A673 (cell line): ENCODE measurements at places on chromosomes 16 and 17.
A peak's percentile ranks its signal among the peaks of the same experiment; 100 is the strongest.

DNA sequence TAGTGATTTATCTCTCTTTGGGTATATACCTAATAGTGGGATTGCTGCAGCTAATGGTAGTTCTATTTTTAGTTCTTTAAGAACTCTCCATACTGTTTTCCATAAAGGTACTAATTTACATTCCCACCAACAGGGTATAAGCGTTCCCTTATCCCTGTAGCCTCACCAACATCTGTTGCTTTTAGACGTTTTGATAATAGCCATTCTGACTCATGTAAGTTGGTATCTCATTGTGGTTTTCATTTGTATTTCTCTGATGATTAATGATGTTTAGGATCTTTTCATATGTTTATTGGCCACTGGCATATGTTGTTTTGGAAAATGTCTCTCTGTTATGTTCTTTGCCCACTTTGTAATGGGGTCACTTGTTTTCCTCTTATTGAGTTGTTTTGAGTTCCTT, 88.5 kb upstream of the ZNF267 start:
- DNase-seq = no peak

DNA sequence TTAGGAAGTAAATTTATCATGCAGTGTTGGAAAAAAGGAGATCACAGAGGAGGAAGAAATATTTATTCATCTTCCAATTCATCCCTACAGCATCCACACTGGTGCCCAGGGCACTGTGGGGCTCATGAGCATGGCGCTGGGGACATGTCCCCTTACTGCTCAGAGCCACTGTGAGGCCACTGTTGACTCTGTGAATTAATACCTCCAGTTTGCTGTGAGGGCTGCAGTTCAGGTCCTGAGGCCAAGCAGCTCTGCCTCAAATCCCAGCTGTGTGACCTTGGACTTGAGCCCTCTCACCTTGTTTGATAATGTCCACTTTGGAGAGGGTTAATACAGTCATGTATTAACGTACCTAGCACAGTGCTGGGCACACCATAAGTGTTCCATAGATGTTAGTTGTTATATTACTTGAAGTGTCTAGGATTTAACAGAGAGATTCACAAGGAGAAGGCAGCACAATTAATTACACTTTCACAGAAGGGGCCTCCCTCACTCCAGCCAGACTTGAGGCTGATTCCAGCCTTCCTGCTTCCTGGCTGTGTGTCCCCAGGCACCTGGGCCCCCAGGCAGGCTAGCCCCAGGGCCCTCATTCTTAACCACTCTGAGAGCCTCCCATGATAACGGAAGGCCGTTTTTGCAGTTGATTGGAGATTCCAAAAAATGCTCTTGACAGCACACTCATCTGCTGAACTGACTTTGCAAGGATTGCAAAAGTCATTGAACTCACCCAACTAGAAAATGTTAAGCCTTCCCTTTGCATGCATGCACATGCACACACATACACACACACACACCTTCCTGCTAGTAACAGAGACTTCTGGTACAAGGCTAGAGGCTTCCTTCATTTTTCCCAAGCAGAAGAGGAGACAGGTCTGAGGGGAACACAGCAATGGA, 29.4 kb downstream of the KATNIP start:
- DNase-seq = no peak

DNA sequence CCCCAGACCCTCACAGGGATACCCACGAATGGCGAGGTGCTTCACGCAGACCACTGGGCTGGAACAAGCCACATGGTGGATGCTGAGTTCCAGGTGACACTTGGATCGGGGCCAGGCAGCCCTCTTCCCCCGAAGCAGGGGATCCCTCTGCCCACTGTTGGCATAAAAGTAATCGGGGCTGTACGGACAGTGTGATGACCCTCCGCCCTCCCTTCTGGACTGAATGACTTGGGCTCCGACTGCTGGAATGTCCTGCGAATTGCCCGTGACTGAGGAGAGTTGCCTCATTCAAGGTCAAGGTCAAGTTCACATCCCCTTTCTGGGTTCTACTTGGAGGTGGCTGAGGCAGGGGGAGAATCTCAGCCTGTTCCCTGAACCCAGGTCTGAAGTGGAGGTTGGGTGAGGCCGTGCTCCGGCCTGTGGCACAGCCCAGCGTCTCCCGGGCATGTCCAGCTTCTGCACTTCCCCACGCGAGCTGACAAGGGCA, 28.5 kb upstream of the CREBBP start:
- DNase-seq = no peak

GRCh38 chr16:48434653-48435317, 49.6 kb upstream of the SIAH1 start:
- DNase-seq = no peak

GRCh38 chr16:68331879-68332410, 21.1 kb downstream of the PRMT7 start:
- DNase-seq = no peak

- DNase-seq = no peak
These were observed 2.9 kb downstream of the MYO15A start for GRCh38 chr17:18111330-18111971.

DNA sequence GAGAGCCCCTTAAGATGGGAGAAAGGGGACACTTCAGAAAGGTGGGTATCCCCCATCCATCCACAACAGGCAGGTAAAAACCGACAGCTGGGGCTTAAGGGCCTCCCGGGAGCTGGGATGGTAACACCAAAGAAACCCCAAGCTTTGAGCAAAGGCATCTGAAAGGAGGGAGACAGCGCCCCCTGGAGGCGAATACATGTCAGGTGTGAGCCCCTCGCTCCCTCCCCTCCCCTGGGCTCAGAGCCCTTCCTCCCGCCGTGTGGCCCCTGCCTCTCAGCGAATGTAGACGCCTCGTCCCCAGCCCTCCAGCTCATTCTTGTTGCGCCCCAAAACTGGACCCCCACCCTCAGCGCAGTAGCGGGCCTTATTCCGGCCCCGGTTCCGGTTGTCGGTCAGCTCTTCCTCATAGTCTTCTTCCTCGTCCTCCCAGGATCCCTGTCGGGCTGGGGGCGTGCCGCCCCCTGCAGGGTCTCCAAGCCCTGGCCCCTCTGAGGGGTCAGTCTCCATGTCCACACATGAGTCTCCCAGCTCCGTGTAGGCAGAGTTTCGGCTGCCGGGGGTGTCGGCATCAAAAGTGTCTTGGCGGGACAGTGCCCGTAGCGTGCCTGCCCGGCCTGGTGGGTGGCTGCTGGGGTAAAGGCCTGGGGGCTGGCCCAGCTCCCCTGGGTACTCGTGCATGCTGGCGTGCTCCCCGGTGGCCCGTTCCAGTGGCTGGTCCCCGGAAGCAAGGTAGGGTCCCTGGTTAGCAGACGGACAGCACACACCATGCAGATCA, 9.1 kb upstream of the ARL5C start:
- peak; percentile 69 for DNase-seq

- DNase-seq = no peak
These were observed 26.3 kb downstream of the MRTFB start for GRCh38 chr16:14097182-14097959.

DNA sequence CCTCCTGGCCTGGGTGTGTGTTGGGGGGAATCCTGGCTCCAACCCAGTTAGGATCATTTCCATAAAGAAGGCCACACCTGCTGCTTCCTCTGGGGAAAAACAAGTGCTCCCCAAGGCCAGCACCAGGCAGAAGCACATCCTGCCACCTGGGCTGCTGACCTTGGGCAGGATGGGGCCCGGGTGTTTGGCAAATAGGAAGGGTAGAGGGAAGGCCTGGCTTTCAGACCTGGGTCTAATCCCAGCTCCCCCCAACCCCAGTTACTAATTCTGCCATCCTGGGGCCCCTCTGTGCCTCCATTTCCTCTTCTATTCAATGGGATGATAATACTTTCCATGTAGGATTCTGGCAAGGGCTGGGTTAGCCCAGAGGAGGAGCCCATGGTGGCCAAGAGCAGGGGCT, 3.0 kb upstream of the NLRC5 start:
- DNase-seq = no peak

- peak; percentile 49 for DNase-seq
These were observed 169.9 kb downstream of the MSI2 start for GRCh38 chr17:57425903-57426880.

DNA sequence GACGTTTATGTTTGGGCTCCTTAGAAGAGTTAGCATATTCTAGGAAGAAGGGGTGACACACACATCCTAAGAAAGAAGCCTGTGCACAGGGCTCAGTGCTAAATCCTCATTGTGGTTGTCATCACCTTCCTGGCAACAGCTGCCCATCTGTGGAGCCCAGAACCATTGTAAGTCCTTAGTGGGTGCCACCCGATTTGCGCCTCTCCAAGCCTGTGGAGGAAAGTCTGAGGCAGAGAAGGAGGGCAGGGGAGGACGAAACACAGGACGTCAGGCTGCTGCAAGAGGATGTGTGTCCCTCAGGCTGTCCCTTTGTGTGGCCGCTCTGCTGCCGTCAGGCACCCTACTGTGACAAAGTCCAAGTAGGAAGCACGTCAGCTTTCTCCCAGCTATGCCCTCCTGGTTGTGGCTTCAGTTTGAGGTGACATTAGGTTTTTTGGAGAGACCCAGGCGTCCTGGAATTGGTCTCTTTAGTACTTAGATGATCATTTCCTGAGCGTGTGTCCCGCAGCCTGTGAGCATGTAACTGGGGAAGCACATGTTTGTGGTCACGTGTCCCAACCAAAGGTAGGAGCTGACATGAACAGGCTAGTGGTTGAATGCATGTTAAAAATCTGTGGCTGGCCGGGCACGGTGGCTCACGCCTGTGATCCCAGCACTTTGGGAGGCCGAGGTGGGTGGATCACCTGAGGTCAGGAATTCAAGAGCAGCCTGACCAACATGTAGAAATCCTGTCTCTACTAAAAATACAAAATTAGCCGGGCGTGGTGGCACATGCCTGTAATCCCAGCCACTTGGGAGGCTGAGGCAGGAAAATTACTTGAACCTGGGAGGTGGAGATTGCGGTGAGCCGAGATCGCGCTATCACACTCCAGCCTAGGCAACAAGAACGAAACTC, 10.7 kb downstream of the CLUAP1 start:
- no peak for DNase-seq

GRCh38 chr16:89482817-89483205, 7.5 kb downstream of the ANKRD11 start:
- DNase-seq = no peak

GRCh38 chr16:79360267-79360666, 240.3 kb downstream of the MAF start:
- DNase-seq = no peak

DNA sequence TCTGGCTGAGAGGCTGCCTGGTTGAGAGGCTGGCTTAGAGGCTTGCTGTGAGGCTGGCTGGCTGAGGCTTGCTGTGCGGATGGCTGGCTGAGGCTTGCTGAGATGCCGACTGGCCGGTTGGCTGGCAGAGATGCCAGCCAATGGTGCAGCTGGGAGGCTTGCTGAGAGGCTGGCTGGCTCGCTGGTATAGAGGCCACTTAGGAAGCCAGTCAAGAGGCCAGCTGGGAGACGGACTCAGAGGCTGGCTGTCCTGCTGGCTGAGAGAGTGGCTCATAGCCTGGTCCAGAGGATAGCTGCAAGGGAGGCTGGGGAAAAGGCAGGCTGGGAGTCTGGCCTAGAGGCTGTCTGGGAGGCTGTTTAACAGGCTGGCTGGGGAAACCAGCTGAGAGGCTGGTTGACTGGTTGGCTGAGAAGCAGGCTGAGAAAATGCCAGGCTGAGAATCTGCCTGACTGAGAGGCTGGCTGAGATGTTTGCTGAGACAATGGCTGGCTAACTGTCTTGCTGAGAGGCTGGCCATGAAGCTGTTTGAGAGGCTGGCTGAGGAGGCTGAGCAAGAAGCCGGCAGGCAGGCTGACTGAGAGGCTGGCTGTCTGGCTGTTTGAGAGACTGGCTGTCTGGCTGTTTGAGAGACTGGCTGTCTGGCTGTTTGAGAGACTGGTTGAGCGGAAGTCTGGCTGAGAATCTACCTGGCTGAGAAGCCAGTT, 37.5 kb upstream of the ACSM2B start:
- no peak for DNase-seq

- DNase-seq = no peak
These were observed 11.4 kb downstream of the SPNS2 start for GRCh38 chr17:4509923-4510617.

DNA sequence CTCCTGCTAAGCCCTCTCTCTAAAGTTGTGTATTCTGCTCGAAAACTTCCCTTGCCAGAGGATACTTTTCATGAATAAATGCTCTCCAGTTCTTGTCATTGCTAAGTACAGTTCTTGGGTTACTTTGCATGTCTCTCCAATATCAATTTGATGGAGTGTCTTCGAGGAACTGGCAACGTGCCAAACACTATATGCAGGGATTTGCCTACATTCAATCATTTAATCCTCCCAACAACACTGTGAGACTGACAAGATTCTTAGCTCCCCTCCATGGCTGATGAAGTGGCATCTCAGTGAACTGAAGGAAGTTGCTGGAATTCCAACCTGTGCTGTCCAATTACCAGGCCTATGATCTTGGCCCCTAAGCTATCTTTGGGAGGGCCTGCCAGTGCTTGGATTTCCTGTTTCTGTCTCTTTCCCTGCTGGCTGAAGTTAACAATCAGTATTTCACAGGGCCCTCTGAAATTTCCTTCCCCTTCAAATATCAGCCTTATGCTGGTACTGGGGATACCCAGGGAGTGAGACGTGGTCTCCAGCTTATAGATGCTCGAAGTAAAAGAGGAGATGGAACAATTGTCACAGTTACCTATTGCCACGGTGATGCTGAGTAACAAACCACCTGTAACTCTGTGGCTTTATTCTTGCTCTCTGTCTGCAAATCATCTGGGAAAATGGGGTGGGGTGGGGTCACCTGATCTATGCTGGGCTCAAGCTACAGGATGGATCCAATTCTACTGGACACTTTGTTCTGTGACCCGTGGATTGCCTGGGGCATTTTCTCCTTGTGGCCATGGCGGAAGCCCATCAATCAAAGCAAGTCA, 19.4 kb upstream of the CRISPLD2 start:
- DNase-seq = peak; percentile 41

- no peak for DNase-seq
These were observed 1.1 kb downstream of the CD79B start for GRCh38 chr17:63930951-63931575.

DNA sequence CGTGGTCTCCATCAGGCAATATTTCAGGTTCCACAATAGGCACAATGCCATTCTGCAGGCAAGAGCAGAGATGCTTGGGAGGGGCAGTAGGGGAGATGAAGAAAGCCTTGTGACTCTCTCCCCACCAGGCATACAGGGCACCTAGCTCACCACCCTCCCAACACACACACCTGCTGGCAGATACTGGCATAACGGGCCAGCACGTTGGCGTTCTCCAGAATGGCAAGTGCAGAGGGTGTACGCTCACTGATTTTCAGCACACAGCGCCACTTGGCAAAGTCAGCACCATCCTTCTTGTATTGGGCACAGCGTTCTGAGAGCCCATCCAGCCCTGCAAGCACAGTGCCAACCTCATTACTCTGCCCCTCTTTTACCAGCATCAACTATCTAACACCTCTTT, 2.2 kb downstream of the ALDOC start:
- DNase-seq = no peak

GRCh38 chr16:77599793-77600415, 122.4 kb upstream of the NUDT7 start:
- peak; percentile 50 for DNase-seq

DNA sequence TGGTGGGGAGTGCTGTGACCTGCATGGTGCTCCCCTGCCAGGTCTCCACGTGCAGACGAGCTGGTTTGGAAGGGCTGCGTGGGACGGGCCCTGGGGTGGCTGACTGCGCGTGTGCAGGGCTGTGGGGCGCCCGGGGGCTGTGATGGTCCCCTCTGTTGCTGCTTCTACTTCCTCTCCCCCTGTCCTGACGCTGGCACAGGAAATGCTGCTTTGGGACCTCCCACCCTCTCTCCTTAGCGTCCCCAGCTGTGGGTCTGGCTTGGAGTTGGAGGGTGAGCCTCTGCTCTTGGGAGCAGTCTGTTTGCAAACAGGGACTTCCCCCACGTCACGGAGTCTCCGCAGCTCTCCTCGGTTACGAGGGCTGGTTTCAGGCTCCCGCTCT, 35.2 kb downstream of the TSC2 start:
- no peak for DNase-seq
